SJSA1 (cell line): ENCODE measurements at places on chromosomes 5 and 9. TPM values are rescaled to one million over a fixed set of nuclear protein-coding genes. Genes with fewer than 3 reads are reported as not detected.

NIM1K gene
- 0.03 and 0.18 TPM in 2 replicates for total RNA-seq

INSL6 gene
- total RNA-seq = not detected in 2 replicates

INSYN2B gene
- total RNA-seq = 1.1 and 3.8 TPM in 2 replicates

GABBR2 gene
- total RNA-seq = not detected in 2 replicates

IFNA17 gene
- not detected in 2 replicates for total RNA-seq

FAM163B gene
- not detected in 2 replicates for total RNA-seq

ACOT12 gene
- total RNA-seq = not detected in 2 replicates

CYSRT1 gene
- 0.24 TPM in 1 of 2 replicates, not detected in the other for total RNA-seq

DDX46 gene
- total RNA-seq = 48.7 and 53.6 TPM in 2 replicates

RAPGEF6 gene
- 20.8 and 21.1 TPM in 2 replicates for total RNA-seq

NUTM2G gene
- total RNA-seq = not detected in 2 replicates

CCL27 gene
- not detected in 2 replicates for total RNA-seq

BTNL8 gene
- not detected in 2 replicates for total RNA-seq

LRRC8A gene
- total RNA-seq = 88.7 and 99.4 TPM in 2 replicates

ARAP3 gene
- total RNA-seq = 7.6 and 8.1 TPM in 2 replicates

IL4 gene
- not detected in 2 replicates for total RNA-seq

DPYSL3 gene
- total RNA-seq = 125 and 156 TPM in 2 replicates

FGD3 gene
- not detected in 2 replicates for total RNA-seq

PROB1 gene
- total RNA-seq = 0.25 and 0.58 TPM in 2 replicates

GMCL2 gene
- total RNA-seq = not detected in 2 replicates

ICE1 gene
- 25.4 and 32.8 TPM in 2 replicates for total RNA-seq

LMNB1 gene
- total RNA-seq = 241 and 268 TPM in 2 replicates

PALM2AKAP2 gene
- total RNA-seq = 18.2 and 35.7 TPM in 2 replicates

IRX2 gene
- 16.4 and 16.7 TPM in 2 replicates for total RNA-seq

FYB1 gene
- 0.34 and 0.68 TPM in 2 replicates for total RNA-seq

SLC34A3 gene
- not detected in 2 replicates for total RNA-seq

ZNF354C gene
- total RNA-seq = not detected in 2 replicates

PRDM9 gene
- total RNA-seq = not detected in 2 replicates

LCN1 gene
- not detected in 2 replicates for total RNA-seq

GABRA6 gene
- not detected in 2 replicates for total RNA-seq

CARTPT gene
- total RNA-seq = not detected in 2 replicates

RABEPK gene
- 25.1 and 31.0 TPM in 2 replicates for total RNA-seq

ZNF484 gene
- total RNA-seq = 5.5 and 9.6 TPM in 2 replicates

OR1Q1 gene
- total RNA-seq = not detected in 2 replicates

TGFBI gene
- 172 and 185 TPM in 2 replicates for total RNA-seq

NR4A3 gene
- total RNA-seq = 0.24 TPM in 1 of 2 replicates, not detected in the other

SRD5A1 gene
- total RNA-seq = 18.1 and 39.2 TPM in 2 replicates

SLC36A2 gene
- total RNA-seq = not detected in 2 replicates

NR5A1 gene
- total RNA-seq = not detected in 2 replicates

TMC1 gene
- total RNA-seq = 0.06 and 0.84 TPM in 2 replicates

ARHGEF28 gene
- total RNA-seq = 13.6 and 20.2 TPM in 2 replicates

CYSTM1 gene
- total RNA-seq = 12.6 and 17.5 TPM in 2 replicates

SLC36A3 gene
- total RNA-seq = not detected in 2 replicates

WNT8A gene
- not detected in 2 replicates for total RNA-seq

SVEP1 gene
- not detected in 2 replicates for total RNA-seq

FCN1 gene
- total RNA-seq = not detected in 2 replicates

TMEM252 gene
- total RNA-seq = not detected in 2 replicates

NRG2 gene
- total RNA-seq = not detected in 2 replicates

CNTNAP3B gene
- 0.06 TPM in 1 of 2 replicates, not detected in the other for total RNA-seq

FCN2 gene
- not detected in 2 replicates for total RNA-seq

HAVCR1 gene
- not detected in 2 replicates for total RNA-seq

EPB41L4A gene
- total RNA-seq = 0.11 TPM in 1 of 2 replicates, not detected in the other

GFI1B gene
- 0.05 TPM in 1 of 2 replicates, not detected in the other for total RNA-seq

IGIP gene
- total RNA-seq = 4.7 and 5.5 TPM in 2 replicates

PCDHB2 gene
- total RNA-seq = 5.4 and 7.6 TPM in 2 replicates

GRM6 gene
- total RNA-seq = not detected in 2 replicates

PRSS3 gene
- total RNA-seq = not detected in 2 replicates

NIPSNAP3A gene
- total RNA-seq = 65.2 and 79.8 TPM in 2 replicates
